ENCODE measurements at places on chromosomes 12 and 14. TPM values are rescaled to one million over a fixed set of nuclear protein-coding genes. Genes with fewer than 3 reads are reported as not detected.

- DNase-seq: no peak
Observed at GRCh38 chr14:65565948-65566347, 153.4 kb downstream of the FUT8 start.

- DNase-seq: no peak
Observed at GRCh38 chr12:62701492-62701891, 233.5 kb downstream of the PPM1H start.

GRCh38 chr14:27187136-27187535 lies 589.3 kb upstream of the NOVA1 start:
- no peak for DNase-seq

The TMEM121 gene
- 7.2 TPM for polyA plus RNA-seq

- no peak for DNase-seq
Observed at GRCh38 chr12:133058203-133059113, 21.1 kb downstream of the ZNF84 start.

The MANSC4 gene
- polyA plus RNA-seq: 0.21 TPM

GRCh38 chr12:70756118-70756517 lies 118.9 kb upstream of the PTPRB start:
- DNase-seq: no peak

The EXOC3L4 gene
- polyA plus RNA-seq: 2.6 TPM

The KLRG1 gene
- 2.1 TPM for polyA plus RNA-seq

The BHLHE41 gene
- polyA plus RNA-seq: 1.6 TPM

DNA sequence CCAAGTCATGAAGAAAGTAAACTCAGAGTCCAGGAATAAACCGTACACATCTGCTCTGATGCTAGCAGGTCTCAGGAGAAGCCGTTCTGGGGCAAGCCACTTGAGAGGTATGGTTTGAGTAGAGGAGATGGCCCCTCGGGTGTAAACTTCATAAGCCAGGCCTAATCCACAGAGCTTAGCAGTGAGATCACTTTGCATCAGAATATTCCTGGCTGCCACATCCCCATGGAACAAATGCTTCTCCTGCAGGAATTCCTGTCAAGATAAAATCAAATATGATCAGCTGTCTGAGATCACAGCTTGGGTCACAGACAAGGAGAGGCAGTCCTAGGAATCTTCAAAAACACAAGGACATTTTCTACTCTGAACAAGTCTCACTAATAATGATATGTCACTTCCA lies 11.2 kb upstream of the MAGOHB start:
- no peak for DNase-seq

The BRF1 gene
- polyA plus RNA-seq: 37.0 TPM

DNA sequence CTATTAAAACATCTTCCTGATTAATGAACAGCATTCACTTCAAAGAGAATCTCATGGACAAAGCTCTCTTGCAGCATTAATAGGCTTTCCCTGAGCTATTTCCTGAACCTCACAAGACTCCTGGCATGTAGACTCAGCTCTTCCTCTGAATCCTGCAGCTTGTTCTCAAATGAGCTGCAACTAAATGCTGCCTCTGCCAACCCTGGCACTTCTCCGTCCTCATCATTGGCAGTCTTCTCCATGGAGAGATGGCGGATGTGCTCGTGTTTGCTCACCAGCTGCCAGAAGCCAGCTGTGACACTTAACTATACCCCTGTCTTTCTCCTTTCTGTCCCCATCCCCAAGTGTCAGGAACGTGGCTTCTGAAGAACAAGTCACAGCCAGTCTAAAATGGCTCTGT lies 232.1 kb downstream of the FOXN3 start:
- DNase-seq: no peak

DNA sequence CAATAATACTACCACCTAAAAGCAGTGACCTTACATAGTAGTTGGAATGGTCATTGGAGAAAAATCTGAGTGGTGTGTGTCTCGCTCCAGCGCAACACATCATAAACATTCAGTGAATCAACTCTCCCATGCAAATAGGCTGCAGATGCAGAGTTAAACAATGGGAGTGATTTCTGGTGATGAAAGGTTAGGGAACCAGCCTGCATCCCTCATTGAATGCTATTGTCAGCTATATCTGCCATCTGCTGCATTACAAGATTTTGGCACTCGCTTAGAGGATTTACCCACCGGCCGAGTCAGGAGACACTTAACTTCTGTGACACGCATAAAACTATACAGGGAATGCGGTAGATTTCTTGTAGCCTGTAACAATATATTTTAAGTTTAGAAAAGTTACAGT lies 900.9 kb downstream of the FLRT2 start:
- DNase-seq: no peak

DNA sequence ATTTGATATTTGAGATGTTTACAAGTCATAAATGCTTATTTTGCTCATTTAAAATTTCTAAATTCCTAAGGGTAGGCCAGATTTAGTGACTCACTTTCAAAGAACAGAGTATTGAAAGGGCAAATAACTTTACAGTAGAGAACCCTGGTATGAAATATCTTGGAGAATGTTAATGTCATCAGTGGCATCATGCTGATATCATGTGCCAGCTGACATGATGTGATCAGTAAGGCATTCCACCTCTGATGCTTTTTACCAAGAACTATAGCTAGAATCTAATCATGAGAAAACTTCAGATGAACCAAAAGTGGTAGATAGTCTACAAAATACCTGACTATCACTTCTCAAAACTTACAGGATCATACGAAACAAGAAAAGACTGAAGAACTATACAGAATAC lies 2.9 kb upstream of the FLRT2 start:
- DNase-seq: no peak

- no peak for DNase-seq
Observed at GRCh38 chr14:75822522-75823141, 159.2 kb downstream of the TGFB3 start.

- no peak for DNase-seq
Observed at GRCh38 chr12:132582058-132582420, 28.3 kb downstream of the LRCOL1 start.

GRCh38 chr14:88616697-88617096 lies 53.9 kb downstream of the ZC3H14 start:
- no peak for DNase-seq

The TAS2R46 gene
- 0.14 TPM for polyA plus RNA-seq

DNA sequence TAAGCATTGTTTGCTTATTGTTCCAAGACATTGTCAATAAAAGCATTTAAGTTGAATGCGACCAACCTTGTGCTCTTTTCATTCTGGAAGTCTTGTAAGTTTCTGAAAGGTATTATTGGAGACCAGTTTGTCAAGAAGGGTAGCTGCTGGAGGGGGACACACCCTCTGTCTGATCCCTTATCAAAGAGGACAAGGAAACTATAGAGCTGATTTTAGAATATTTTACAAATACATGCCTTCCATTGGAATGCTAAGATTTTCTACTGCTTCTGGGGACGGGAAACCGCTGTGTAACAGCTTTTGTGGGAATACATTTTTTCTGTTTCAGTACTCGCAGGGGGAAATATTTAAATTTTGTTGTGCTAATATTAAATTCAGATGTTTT lies 3.5 kb downstream of the FOS start:
- no peak for DNase-seq

The PAX9 gene
- polyA plus RNA-seq: 0.36 TPM

The RAPGEF3 gene
- polyA plus RNA-seq: 49.6 TPM

The INSM2 gene
- polyA plus RNA-seq: not detected

DNA sequence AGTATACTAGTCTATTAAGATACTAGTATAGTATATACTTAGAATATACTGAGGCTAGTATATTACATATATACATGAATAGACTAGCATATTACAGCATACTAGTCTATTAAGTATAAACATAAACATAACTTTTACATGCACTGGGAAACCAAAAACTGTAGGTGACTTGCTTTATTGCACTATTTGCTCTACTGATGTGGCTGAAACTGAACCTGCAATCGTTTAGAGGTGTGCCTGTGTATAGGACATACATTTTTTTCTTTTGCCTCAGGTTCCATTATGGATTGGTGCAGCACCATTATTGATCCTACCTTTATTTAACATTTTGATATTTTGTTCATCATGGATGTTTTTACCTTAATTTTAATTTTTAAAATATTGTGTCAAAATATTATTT lies 143.2 kb upstream of the RGS6 start:
- no peak for DNase-seq
